ENCODE measurements at places on chromosomes 3 and 15.

- DNase-seq, result no peak
Measured at GRCh38 chr3:171269542-171269941, 190.7 kb downstream of the TNIK start.

DNA sequence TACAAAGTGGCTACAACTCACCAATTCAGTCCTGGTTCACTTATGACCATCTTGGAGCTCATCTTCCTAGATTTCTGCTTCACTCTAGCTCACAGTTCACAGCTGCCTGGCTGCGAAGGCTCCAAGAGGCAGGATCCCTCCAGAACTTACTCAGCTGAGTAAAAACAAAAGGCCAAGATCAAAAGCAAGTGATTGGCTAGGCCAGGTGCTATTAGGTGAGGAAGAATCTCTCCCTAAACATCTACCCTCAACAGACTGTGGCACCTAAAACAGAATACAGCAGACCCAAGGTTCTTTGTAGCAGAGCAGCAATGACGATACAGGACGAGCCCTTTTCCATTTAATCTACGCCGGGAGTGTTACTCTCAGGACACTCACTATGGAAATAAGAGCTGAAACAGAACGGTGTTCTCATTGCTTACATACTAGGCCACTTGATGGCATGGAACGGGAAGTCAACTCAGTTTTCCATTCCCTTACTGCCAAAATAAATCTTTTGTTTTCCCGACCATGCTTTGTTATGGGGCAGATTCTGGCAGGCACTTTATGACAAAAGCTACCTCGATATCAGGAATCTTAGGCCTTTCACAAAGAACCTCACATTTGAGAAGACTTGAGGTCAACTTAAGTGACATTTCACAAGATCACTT lies 901 bp downstream of the ICE2 start:
- no peak for DNase-seq

GRCh38 chr3:105362021-105362665 lies 4.6 kb upstream of the ALCAM start:
- no peak for DNase-seq

DNA sequence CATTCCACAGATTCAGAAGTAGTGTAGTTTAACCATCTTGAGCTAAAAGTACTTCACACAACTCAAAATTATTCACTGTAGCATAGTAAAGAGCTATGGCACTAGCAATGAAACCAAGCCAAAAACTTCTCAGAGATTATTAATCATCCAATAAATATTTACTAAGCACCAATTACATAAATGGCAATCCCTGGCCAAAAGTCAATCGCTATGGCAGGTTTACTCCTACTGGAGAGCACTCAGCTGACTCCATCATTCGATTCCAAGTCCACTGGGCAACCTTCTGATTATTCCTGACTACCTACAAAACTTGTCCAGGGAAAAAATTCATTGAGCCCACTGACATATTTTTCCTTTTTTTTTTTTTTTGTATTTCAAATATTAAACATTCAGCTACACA lies 23.9 kb downstream of the ATP13A3 start:
- no peak for DNase-seq

GRCh38 chr3:16121391-16121790 lies 53.1 kb upstream of the GALNT15 start:
- no peak for DNase-seq

GRCh38 chr3:12833222-12834161 lies 7.9 kb downstream of the RPL32 start:
- DNase-seq, result no peak

DNA sequence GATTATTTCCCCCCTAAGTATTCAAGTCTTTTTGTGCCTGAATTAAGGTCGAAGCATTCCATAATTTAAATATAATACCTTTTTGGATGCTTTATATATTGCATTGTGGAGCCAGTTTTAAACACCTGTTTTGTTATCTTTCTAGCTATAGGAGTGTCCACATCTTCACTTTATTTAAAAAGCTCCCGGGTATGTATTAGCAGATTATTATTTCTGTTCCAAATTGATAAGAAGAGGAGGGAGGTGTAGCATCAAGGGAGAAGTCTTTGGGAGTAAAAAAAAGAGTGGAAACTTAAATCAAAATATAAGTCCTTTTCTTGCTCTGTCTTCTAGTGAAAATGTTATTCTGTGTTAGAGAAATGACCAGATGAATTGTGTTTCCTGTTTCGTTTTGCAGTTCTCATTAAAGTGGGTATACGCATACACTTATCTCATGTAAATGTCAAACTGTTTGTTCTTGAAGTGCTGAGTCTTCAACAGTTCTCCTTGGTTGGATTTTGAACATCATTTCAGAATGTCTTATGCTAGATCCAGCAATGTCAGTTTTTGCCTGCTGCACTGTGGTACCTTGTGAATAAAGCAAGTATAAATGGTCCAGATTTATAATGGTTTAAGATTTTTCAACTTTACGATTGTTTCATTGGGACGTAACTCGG lies 105.8 kb downstream of the FNDC3B start:
- no peak for DNase-seq

DNA sequence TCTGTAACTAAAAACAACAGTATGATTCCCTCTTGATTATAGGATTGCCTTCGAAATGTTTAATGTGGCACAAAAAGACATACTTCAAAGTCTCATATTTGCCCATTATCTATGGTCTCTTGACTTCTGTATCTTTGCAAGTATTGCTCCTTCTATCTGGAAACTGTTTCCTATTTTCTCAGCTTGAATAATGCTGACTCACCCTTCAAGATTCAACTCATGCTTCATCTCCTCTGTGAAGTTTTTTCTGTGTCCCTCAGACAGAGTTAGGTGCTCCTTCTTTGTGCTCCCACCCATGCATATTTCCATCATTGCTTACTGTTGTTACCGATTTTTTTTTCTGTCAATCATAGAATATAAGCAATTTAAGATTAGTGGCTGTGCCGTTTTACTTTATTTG lies 192.8 kb upstream of the ROBO1 start:
- no peak for DNase-seq

DNA sequence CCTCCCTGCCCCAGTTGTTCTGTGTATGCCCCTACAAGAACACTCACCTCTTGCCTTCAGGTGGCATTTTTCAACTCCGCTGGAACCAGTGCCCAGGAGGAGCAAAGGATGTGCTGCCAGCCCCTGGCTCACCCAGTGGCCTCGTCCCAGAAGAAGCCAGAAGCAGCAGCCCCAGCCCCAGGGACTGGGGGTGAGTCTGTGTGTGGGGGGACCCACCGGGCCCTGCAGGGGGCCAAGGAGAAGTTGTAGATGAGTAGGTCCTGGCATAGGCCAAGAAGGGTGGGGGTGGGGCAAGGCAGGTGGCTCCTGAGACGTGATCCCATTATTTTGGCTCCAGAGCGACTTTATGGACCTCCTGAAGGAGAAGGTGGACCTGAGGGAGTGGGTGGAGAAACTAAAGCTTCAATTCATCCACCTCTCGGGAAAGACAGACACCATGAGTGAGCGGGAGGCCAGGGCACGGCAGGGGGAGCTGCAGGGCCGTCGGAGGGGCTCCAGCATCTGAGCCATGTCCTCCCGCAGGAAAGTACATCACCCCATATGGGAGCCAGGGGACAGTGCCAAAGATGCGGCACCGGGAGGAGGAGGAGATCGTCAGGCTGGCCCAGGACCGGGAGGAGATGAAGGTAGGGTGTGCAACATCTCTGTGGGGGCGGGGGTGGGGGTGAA lies 29.3 kb downstream of the NGRN start:
- DNase-seq, result no peak

GRCh38 chr15:58484791-58485600 lies 53.2 kb downstream of the LIPC start:
- DNase-seq, result no peak

- peak; percentile 98 for DNase-seq
Measured at GRCh38 chr3:16448639-16449070, 64.8 kb downstream of the RFTN1 start.

DNA sequence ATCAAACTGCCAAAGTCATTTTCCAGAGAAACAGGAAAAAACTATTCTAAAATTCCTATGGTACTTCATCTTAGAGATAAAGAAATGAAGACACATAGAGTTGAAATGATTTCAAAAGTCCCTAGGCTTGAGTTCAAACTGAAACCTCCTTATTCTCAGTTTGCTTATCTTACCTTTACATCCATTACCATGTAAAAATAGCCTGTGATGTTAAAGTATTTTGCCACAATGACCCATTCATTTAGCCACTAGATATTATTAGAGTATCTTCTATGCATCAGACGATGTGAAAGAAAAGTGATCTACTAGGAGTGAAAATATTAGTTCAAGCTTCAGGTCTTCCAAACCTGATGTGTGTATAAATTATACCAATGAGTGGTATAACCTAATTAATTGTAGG lies 55.1 kb upstream of the TTC14 start:
- DNase-seq, result no peak

DNA sequence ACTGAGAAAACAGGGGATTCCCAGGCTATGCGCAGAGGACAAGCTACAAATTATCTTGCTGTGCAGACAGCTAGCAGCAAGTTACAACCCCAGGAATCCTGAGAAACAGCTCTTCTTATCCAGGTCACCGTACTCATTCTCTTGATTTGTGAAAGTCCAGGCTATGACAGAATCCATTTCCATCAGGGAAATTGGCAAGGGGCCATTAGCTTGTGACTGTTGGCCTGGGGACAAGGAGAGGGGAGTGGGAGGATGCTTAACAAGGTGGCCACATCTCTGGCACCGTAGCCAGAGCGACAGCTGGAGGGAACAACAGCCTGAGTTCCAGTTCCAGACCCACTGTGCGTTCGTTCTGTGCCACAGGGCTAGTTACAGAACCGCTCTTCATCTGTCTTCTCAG lies 44.9 kb upstream of the PLXNA1 start:
- DNase-seq, result no peak

- no peak for DNase-seq
Measured at GRCh38 chr3:186526256-186526606, 17.9 kb downstream of the CRYGS start.

GRCh38 chr3:23819599-23820360 lies 14.0 kb downstream of the UBE2E1 start:
- no peak for DNase-seq

DNA sequence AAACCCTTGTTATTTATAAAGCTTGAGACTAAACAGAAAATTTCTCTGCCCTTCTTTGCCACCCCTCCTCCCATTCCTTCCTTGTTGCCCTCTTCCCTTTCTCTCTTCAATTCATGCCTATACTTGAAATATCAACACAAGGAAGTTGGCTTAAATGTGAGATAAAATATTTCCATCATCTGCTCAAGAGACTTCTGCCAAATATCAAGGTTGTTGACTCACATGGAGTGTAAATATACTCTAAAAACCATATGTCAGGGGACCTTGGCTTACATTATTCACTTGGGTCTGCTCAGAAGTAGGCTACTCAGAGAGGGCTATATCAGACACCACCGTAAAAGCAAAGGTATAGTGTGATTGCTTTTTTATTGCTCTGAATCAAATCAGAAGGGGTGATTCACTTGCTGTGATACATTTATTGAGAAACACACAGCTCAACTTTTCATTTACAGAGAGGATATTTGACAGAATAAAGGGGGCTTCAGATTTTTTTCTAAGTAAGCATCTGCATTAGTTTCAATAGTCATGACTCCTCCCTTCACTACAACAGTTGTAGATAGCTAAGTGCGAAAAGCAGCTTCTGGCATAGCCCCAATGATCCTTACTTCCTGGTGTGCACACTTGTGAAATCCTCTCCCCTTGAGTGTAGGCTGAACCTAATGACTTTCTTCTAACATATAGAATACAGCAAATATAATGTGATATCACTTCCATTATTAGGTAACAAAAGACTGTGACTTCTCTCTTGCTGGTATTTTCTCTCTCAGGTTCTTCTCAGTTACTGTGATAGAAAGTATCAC lies 386.2 kb downstream of the EFHB start:
- no peak for DNase-seq

DNA sequence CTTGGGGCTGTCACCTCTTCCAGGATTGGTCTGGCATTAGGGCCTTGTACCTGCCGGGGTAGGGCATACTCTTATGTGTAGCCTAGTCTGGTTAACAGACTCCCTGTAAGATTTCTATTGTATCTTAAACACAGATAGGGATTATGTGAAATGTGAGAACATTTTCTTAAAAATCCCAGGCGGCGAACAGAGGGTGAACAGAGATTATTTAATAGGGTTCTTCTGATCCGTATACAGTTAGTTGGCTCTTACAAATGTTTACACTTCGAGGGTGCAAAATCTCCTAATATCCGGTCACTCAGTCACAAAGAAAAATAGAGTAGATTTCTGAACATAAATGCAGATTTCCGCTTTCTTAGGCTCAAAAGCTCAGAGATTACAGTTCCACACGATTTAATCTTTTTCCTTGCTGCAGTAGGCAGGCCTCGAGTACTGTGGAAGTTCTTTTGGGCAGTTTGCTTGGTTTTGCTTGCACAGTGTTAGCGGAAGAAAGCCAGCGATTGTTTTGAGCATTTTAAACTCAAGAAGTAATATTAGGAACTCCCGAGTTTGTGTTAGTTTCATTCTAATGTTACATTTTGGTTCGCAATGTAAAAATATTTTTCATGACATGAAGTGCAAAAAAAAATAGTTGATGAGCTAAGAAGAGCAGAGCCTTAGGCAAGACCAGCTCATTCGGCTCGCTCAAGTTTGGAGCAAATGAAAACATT lies 993 bp downstream of the PLCL2 start:
- no peak for DNase-seq

All from fibroblast of skin of left quadriceps (primary cell).